ENCODE measurements at places on chromosomes 16 and 17. TPM values are rescaled to one million over a fixed set of nuclear protein-coding genes. Genes with fewer than 3 reads are reported as not detected.

Gene KRT40
- 0.48 TPM for total RNA-seq

DNA sequence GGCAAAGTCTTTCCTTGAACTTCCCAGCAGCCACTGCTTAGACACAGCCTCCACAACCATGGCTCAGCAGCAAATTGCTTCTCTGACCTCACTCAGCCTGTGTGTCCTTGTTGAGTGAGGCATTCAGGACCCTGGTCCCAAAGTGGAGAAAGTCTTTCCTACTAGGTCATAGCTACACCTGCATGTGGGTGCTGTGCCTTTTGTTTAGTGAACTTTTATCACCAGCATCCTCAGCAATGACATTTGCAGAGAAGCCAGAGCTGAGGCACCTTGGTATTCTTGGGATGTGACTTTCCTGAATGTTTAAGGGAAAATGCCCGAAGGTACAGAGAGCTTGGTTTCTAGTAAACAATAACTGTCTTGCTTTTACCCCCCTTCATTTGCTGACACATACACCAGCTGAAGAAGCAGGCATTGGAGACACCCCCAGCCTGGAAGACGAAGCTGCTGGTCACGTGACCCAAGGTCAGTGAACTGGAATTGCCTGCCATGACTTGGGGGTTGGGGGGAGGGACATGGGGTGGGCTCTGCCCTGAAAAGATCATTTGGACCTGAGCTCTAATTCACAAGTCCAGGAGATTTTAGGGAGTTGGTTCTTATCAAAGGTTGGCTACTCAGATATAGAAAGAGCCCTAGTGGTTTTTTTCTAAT is 20.9 kb upstream of the STH start:
- H3K4me1 ChIP-seq = peaks cover 8% of the 10 kb centered on the region
- no peak for DNase-seq
- H3K4me3 ChIP-seq = no peak overlapping the region
- no peaks in the 10 kb centered on the region for H3K36me3 ChIP-seq

- no peaks in the 10 kb centered on the region for H3K27me3 ChIP-seq
- H3K27ac ChIP-seq = no peak overlapping the region
- H3K4me1 ChIP-seq = peaks cover 8% of the 10 kb centered on the region
- no peak for DNase-seq
- H3K36me3 ChIP-seq = no peaks in the 10 kb centered on the region
- H3K4me3 ChIP-seq = no peak overlapping the region
Measured at GRCh38 chr17:63949576-63950250, 17.6 kb upstream of the CD79B start.

DNA sequence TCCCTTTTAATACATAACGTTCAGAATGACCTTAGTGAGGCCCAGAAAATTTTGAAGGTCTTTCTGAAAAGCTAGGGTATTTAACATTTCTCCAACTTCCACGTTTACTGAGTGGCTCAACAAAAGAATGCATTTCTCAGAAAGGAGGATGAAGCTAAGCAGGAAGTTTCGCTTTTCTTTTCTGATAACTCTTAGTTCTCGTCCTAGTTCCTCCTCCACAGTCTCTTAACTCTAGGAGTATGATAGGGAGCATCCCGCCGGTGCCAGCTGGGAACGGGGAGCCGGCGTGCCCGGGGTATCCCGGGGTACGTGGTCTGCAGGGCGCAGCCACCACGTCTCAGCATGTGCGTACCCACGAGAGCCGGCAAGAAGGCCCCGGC is 363 bp downstream of the KARS1 start:
- H3K4me3 ChIP-seq = peak overlapping the region; percentile 96
- peaks cover 43% of the 10 kb centered on the region for H3K4me1 ChIP-seq

DNA sequence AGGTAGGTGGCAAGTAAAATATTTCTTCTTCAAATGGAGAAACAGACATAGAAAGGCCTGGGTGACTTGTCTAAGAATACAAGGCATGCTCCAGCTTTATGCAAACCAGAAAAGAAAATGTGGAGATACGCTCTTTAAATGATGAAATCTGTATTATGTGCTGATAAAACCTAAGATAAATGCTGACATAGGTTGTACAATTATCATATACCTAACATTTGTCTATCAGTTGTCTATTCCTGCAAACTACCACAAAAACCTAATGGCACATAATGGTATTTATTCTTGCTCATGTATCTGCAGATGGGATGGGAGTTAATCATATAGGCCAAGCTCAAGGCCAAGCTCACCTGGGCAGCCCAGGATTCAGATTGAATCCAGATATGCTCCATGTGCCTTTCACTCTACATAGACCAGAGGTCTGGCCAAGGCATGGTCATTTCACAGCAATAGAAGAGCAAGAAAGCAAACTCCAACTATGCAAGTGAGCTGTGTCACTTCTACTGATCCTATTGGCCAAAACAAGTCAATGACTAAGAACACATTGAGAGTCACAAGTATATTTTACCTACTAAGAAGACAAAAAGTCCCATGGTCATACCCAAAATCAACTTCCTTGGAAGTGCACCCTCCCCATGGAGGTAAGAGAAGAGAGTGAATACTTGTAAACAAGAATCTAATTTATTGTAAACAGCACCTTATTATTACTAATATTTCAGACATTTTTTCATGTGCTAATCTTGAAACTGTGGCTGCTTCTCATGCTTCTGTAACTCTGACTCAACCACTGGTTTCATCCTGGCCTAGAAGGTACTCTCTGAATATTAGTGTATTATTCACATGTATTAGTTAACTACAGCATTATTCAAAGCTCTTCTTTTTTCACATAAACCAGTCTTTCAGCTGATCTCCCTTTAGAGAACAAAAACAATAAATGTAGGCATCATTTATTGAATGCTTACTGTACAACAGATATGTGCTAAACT is 270.7 kb upstream of the SOX9 start:
- no peak overlapping the region for H3K27ac ChIP-seq
- no peaks in the 10 kb centered on the region for H3K27me3 ChIP-seq
- H3K4me3 ChIP-seq = no peak overlapping the region
- no peaks in the 10 kb centered on the region for H3K36me3 ChIP-seq
- H3K4me1 ChIP-seq = no peaks in the 10 kb centered on the region

- H3K27ac ChIP-seq = no peak overlapping the region
- no peaks in the 10 kb centered on the region for H3K36me3 ChIP-seq
- no peak overlapping the region for H3K4me3 ChIP-seq
- H3K4me1 ChIP-seq = no peaks in the 10 kb centered on the region
Measured at GRCh38 chr17:49589577-49589927, 13.9 kb downstream of the NXPH3 start.

Gene GSPT1
- 59.2 TPM for total RNA-seq

All from transverse colon (tissue), 4 donors.